ENCODE measurements at places on chromosomes 12 and 14.

DNA sequence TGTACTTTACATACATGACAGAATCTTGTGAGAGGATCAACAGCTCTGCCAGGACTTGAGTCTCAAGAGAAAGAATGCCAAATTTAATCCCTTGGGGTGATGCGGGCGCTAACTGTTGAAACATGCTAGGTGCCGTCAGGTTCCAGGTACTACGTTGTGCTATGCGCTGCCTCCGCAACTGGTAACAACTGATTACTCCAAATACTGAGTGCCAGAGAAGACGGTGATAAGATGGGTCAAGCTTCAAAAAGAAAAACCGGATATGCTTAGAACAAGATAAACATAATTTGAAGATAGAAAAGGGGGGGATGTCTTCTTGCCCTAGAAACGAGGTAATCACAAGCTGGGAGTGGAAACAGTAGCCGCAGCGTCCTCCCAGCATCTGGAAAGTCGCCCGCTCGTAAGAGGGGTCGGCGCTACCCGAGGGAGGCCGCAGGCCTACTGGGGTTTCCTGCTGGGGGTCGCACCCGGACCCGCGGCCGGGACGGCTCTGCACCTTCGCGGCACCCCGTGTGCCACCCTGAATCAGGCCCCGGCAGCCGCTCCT is 678 bp downstream of the ZBTB25 start:
- DNase-seq, result no peak

- no peak for DNase-seq
Measured at GRCh38 chr12:12983420-12984035, 16.5 kb downstream of the HEBP1 start.

DNA sequence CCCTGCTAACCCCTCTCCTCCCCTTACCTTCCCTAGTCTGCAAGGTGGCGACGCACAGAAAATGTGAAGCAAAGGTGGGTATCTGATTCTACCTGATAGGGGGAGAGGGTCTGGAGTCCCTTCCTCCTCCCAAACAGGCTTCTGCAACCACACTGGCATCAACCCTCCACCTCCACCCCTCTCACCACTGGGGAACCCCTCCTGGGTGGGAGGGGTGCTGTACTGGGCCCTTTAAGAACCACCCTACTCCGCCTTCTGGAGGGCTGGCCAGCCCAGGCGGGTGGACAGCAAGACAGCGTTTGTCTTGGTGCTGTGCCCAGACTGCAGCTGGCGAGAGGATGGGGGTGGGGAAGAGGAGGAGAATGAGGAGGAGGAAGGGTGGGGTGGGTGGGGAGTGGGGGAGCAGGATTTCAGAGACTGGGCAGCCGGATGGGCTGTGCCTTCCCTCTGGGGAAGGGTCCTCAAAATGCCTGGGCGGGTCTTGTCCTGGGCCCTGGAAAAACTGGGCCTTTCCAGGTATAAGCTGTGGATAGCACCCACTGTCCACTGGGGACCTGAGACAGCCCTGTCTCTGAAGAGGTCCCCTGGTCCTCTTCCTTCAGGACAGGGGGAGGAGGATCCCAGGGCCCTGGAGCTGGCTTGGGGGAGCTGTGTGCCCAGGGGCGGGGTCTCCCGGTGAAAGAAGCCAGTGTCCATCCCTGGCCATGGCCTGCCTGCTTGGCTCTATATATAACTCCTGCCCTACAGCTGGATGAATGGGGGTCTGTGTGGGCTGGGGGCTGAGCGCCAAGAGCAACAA is 2.8 kb downstream of the TNS2 start:
- no peak for DNase-seq

DNA sequence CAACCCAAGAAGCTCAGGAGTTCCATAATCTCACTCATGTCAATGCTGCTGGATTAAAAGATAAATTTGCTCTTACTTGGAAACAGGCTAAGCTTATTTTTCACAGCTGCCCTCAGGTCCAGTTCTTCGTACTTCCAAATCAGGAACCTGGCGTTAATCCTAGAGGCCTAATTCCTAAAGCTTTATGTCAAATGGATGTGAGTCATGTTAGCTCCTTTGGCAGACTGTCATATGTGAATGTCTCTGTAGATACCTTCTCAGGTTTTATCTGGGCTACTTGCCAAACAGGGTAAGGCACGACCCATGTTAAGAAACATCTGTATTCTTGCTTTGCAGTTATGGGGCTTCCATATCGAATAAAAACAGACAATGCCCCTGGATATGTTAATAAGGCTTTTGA is 504.6 kb downstream of the ALG10 start:
- no peak for DNase-seq

GRCh38 chr12:132660052-132660451 is 27.1 kb downstream of the POLE start:
- peak; percentile 36 for DNase-seq

DNA sequence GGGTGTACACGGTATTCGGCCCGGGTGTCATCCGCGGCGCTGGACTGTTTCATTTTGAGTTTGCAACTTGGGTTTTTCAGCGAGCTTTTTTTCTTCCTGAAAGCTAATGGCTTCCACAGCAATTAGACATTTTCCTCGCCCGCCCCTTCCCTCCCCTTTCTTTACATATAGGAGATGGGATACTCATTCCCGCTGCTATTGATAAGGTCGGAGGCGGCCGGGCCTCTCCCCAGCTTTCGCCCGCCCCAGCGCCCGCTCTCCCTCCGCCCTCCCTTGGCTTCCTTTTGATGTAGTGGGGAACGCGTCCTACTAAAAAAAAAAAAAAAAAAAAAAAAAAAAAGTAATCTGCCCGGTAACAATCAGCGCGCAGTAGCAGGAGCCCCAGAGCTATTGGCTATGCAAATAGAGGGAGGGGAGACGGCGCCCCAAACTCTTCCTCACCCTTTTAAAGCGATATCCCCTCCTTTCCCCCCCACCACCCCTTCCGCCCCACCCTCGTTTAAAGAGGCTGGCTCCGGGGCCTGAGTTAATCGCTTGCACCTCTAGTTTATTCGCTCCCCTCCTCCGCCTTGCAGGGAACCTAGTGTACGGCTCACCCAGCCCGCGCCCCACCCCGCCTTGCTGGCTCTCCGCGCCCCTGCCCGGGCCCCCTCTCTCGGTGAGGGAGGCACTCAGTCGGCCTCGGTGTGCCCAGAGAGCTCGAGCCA is 1.7 kb upstream of the CCND2 start:
- peak; percentile 77 for DNase-seq

DNA sequence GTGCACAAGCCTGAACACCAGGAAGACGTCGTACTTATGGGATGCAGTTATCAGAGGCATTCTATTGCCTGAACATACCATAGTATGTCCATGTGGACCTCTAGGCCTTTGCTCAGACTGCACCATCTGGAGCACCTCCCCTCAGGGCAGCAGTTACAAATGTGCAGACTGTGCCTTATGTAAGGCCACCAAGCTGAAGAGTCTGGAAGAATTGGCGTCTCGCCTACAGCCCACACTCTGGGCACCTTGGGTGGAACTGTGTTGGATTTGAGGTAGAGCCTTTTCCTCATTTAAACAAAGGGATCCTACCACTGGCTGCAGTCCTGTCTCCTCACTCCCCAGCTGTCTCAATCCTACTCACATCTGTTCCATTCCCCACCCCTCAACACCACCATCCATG is 204.3 kb upstream of the FRMD6 start:
- no peak for DNase-seq

DNA sequence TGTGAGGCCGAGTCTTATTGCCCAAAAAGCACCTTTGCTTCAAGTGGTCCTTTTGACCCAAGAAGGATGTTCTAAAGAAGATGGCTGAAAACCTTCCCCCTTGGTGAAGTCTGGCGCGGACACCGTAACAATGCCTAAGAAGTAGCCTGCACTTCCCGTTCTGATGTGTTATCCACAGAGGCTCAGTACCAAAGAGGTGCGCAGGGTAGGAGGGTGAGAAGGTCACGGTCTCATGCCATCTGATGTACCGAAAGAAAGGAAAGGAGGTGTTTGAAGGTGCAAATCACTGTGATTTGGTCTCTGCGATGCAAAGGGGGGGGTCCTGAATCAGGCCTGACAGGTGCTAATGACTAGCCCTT is 9.9 kb downstream of the PEBP1 start:
- DNase-seq, result no peak

DNA sequence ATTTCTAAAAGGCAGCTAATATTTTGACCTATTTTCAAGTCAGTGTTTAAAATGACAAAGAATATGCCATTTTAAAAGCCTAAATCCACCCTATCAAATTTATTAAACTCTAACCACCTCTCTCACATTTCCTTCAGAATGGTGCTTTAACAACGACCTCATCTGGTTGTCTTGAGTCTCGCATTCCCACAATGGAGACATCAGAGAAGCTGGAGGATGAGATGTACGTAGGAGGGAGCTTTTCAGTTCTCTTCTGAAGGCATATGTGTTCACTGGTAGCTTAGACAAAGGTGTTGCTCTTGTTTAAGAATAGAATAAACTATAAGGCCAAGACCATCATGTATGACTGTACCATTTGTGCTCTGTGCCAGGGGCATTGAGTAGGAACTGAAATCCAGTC is 82.9 kb downstream of the BCL2L14 start:
- no peak for DNase-seq

DNA sequence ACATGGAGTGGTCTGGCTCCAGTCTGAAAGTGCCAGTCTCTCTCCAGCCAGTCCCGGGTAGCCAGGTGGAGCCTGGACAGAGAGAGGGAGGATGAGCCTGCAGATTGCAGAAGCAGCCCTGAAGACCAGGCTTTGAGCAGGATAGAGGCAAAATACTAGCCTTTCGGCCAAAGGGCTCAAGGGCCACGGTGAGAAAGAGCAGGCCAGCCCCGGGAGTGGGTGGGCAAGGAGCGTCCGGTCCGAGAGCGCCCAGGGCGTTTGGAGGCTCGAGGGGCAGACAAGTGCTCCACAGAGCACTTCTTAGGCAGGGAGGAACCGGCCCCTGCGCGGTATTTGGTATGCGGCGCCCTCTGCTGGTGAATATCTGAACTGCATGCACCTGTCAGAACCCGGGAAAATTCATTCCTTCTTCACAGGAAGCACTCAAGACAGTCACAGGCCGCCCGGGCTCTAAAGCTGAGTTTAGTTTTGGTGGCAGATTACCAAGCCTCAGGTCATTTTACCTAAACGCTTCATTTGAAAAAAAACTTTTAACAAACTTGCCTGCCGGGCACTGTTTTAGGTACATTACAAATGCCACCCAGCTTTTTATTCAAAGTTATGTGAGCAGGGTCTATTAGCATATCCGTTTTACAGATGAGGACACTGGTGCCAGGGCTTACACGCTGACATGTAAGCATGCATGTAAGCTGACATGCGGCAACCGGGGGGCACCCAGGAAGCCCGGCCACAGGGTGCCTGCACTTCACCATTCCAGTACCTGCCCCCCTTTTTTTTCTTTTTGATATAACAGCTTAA is 21.0 kb upstream of the PSMC1 start:
- peak; percentile 39 for DNase-seq

DNA sequence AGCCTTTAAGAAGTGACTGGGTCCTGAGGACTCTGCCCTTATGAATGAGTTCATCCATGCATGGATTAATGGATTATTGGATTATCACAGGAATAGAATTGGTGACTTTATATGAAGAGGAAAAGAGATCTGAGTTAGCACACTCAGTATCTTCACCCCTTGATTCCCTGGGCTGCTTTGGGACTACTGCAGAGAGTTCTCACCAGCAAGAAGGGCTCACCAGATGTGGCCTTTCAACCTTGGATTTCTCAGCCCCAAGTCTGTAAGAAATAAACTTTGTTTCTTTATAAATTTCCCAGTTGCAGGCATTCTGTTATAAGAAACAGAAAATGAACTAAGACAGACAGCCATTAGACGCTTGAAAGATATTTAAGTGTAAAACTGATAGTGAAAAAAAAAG is 509.2 kb downstream of the FLRT2 start:
- DNase-seq, result no peak

DNA sequence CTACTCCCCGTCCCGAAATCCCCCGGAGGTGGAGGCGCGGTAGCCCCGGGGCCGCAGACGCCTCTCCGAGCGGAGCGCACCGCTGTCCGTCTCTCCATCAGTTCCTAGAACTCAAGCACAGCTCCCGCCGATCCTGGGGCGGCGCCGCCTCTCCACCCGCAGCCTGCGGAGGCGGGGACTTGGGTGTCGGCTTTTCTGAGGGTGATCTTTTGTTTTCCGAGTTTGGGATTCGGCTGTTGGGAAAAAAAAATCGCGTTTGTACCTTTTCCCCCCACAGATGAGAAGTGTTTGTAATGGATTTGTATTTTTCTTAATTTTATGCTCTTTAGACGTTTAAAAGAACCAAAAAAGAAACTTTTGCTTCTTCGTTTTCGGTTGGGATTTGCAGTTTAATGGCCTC is 26.6 kb downstream of the LRCOL1 start:
- DNase-seq, result no peak

- DNase-seq, result no peak
Measured at GRCh38 chr12:52364901-52365489, 2.3 kb downstream of the KRT85 start.

GRCh38 chr12:90079529-90080210 is 371.0 kb upstream of the ATP2B1 start:
- DNase-seq, result no peak

DNA sequence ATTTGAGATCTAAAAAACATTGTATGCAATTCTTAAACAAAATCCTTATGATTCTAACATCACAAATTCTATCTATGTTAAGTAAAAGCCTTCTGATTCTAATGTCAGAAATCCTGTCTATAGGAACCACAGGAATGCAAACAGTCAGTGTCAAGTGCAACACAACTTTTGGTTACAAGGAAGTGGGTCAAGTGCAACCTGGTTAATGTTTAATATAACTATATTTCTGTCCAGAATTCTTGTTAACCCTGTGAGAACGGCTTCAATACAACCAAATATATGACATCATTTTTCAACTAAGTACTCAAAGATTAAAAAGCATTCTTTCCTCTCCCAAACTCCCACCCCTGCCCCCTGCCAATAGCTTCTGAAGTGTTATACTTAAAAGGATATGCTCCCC is 107.9 kb upstream of the PLEKHA5 start:
- no peak for DNase-seq

DNA sequence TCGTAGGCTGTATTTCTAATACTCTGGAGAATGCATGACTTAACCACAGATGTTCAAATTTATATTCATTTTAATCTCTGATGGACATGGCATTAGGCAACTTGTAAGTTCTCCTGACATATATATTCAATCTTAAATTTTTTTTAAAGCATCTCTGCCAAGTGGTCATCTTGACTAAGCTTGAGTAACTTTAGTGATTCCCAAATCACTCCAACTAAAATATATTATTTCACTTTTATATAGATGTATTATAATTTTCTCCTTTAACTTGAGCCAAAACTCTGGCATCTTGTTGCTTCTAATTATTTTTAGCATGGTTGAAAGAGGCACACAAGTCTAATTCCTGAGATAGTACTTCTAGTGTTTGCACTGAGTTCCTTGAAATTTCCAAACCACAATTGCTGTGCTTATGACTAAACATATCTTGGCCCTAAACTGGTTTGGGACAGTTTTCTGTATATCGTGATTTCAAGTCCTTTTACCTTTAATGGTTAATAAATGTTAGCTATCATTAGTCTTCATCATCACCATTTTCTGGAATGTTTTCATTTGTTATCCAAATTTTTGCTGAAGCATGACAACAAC is 8.4 kb downstream of the LRFN5 start:
- no peak for DNase-seq

DNA sequence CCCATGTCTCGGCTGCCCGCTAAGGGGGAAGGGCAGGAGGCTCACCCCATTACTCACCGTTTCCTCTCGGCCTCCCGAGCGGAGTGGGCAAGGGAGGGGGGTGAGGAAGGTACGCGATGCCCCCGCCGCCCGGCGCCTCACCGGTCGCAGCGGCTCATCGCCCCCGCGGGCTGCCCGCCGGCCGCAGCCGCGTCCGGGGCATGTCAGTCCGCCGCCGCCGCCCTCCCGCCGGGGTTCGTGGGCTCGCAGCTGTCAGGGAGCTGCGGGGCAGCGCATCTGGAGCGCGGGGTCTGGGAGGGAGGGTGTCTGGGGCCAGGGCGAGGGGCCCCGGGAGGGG is 461 bp downstream of the SLC8A3 start:
- no peak for DNase-seq

- DNase-seq, result no peak
Measured at GRCh38 chr12:61713121-61713520, 547.1 kb upstream of the USP15 start.

Data from CMK (cell line).